ENCODE measurements at places on chromosomes 3 and 15.
A peak's percentile ranks its signal among the peaks of the same experiment; 100 is the strongest.

- H3K27ac ChIP-seq: no peak overlapping the region
- H3K4me1 ChIP-seq: no peaks in the 10 kb centered on the region
- DNase-seq: no peak
- H3K36me3 ChIP-seq: peaks cover 10% of the 10 kb centered on the region
- no peak overlapping the region for H3K4me3 ChIP-seq
These were observed 27.0 kb downstream of the OPA1 start for GRCh38 chr3:193620057-193620456.

GRCh38 chr15:82165948-82166376 is 96.6 kb downstream of the EFL1 start:
- no peak for DNase-seq
- H3K27me3 ChIP-seq: no peaks in the 10 kb centered on the region
- H3K36me3 ChIP-seq: no peaks in the 10 kb centered on the region
- H3K4me1 ChIP-seq: no peaks in the 10 kb centered on the region
- no peak overlapping the region for H3K4me3 ChIP-seq
- no peak overlapping the region for H3K27ac ChIP-seq

DNA sequence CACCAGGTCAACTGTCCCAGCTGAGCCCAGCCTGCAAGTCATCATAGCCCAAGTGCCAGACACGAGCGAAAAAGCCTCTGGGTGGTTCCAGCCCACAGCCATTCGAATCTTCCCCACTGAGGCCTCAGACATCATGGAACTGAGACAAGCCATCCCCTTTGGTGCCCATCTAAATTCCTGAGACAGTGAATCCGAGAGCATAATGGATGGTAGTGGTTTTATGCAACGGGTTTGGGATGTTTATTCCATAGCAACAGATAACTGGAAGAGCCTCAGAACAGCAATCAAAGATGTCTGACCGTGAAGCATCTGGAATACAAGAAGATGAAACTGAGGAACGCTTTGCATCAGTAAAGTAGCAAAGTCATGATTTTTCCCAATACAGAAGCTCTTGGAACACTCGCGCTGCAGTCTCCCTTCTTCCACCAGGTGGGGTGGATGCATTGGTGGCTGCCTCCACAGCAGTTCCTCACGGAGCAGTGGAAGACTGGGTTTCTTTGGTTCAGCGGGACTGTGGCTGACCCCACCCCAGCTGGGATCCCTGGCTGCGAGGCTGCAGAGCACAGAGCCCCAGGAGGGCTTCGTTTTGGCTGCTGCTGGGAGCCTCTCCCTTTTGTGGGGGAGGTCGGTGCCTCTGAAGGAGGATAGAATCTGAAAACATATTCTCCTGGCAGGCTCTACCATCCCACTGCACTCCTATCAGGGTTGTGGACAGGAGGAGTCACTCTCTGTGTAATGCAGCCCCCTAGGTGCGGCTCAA is 26.4 kb upstream of the PDE8A start:
- DNase-seq: peak; percentile 25
- peaks cover 14% of the 10 kb centered on the region for H3K4me1 ChIP-seq
- no peaks in the 10 kb centered on the region for H3K36me3 ChIP-seq
- peak overlapping the region; percentile 62 for H3K4me3 ChIP-seq
- no peaks in the 10 kb centered on the region for H3K27me3 ChIP-seq

DNA sequence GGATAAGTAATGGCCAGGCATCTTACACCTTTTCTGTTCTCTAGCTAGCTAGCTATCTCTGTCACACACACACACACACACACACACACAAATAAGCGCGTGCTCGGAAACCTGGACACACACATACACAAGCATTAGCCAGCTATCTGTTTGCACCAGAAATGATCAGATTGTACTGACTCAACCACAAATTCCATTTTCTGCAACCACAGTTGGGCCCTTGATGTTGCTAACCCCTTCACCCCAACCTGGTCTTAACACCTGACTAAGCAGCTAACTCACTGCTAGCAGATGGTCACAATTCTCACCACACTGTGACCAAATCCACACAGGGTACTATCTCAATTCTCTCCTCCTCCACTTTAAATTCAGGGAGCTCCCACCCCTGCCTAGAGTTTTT is 183.0 kb upstream of the THBS1 start:
- H3K27me3 ChIP-seq: no peaks in the 10 kb centered on the region
- no peaks in the 10 kb centered on the region for H3K4me1 ChIP-seq
- no peak for DNase-seq
- H3K27ac ChIP-seq: no peak overlapping the region
- no peaks in the 10 kb centered on the region for H3K36me3 ChIP-seq
- no peak overlapping the region for H3K4me3 ChIP-seq

- H3K27ac ChIP-seq: peak overlapping the region; percentile 85
- H3K4me3 ChIP-seq: peak overlapping the region; percentile 93
- H3K4me1 ChIP-seq: peaks cover 30% of the 10 kb centered on the region
- no peaks in the 10 kb centered on the region for H3K27me3 ChIP-seq
These were observed 855 bp upstream of the ABHD5 start for GRCh38 chr3:43689766-43690399.

- no peaks in the 10 kb centered on the region for H3K36me3 ChIP-seq
- DNase-seq: no peak
- H3K27me3 ChIP-seq: no peaks in the 10 kb centered on the region
- no peak overlapping the region for H3K4me3 ChIP-seq
These were observed 84.9 kb downstream of the EPHB1 start for GRCh38 chr3:134879990-134880389.

DNA sequence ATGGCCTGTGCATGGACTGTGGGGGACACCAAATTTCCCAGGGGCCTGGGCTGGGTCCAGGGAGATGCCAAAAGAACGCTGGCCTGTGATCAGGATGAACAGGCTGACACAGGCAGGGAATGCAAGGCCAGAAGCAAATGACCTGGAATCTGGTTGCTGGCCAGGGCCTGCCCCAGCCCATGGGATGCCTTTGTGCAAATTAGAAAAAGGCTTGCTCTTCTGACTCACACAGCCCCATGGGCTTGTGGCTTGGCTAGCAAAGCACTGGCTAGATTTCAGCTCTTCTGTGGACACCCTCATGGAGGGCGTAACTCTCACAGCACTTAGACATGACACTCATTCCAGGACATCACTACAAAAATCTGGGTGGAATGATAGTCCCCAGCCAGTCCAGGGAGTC is 356.0 kb downstream of the SHQ1 start:
- no peaks in the 10 kb centered on the region for H3K27me3 ChIP-seq
- H3K27ac ChIP-seq: no peak overlapping the region
- DNase-seq: no peak
- H3K36me3 ChIP-seq: no peaks in the 10 kb centered on the region
- H3K4me3 ChIP-seq: no peak overlapping the region

DNA sequence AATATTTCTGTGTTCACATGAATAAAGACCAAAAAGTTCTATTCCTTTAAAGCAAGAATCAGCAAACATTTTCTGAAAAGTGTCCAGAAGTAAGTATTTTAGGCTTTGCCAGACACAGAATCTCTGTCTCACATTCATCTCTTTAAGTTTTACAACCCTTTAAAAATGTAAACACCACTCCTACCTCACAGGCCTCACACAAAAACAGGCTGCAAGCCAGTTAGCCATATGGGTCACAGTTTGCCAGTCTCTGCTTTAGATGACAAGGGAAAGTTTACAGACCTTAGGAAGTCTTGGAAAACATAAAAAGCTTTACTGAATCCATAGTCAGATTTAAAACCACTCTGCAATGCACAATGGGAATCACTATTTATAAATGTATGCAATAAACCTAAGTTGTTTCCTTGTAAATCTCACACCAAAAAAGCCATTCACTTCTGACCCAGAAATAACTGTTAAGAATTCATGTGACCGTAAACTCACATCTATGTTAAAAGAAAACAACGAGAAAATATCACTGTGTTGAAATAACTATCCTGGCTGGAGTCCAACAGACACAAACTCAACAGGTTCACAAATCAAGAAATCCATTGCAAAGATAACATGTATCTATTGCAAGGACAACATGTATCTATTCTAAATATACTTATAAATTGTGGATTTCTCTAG is 308.2 kb downstream of the ULK4 start:
- H3K4me1 ChIP-seq: no peaks in the 10 kb centered on the region
- no peak overlapping the region for H3K4me3 ChIP-seq
- no peaks in the 10 kb centered on the region for H3K36me3 ChIP-seq

Measured in thoracic aorta (tissue), 2 donors.